ENCODE measurements at places on chromosomes 16 and 17.

- DNase-seq = no peak
These were observed at the start of gene MYLK3 for GRCh38 chr16:46747777-46748651. Gene MYLK3, minus strand, starts transcription at chr16:46748344. Its CDS starts 151 bp downstream, at chr16:46748193.

- no peak for DNase-seq
These were observed at the start of gene KLHL36 for GRCh38 chr16:84647828-84648594. Gene KLHL36, plus strand, starts transcription at chr16:84648511. Its CDS starts 2,357 bp downstream, at chr16:84650868.

DNA sequence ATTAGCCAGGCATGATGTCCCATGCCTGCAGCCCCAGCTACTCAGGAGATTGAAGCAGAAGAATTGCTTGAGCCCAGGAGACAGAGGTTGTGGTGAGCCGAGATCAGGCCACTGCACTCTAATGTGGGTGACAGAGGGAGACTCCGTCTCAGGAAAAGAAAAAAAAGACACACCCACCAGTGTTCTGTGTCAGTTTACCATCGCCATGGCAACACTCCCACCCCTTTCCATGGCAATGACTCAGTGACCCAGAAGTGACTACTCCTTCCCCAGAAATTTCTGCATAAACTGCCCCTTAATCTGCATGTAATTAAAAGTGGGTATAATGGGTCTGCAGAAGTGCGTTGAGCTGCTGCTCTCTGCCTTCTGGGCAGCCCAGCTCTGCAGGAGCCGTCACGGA lies 4.0 kb upstream of the ZC3H18 start:
- no peak for DNase-seq

- no peak for DNase-seq
These were observed 117.1 kb downstream of the KCNJ2 start for GRCh38 chr17:70286391-70286790.

DNA sequence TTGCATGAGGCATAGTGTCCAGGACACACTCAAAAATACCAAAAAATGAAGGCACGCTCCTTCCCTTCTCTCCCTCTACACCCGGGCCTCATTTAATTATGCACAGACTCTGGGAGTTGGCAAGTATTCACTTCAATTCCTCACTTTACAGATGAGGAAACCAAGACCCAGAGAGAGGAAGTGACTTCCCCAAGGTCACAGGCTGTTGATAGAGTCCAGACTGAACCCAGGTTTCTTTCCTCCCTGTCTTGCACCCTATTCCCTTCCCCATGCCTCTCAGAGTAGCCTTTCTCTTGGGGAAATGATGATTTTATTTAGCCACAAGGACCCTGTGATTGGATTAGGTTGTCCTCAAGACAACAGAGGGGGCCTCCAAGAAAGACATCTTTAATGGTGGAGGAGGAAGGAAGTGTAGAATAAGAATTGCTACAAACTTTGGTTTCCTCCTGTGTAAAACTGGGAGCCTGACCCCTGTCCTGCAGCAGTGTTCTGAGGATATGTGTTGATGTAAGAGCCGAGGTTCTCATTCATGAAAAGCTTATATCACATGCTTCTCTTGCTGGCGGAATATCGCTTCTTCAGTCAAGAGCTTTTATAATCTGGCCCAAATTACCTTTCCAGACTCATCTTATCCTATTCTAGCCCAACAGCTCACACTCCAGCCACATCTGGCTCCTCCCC lies 48.8 kb upstream of the SIAH1 start:
- no peak for DNase-seq

GRCh38 chr17:51997723-51998122 lies 160.8 kb downstream of the CA10 start:
- no peak for DNase-seq

DNA sequence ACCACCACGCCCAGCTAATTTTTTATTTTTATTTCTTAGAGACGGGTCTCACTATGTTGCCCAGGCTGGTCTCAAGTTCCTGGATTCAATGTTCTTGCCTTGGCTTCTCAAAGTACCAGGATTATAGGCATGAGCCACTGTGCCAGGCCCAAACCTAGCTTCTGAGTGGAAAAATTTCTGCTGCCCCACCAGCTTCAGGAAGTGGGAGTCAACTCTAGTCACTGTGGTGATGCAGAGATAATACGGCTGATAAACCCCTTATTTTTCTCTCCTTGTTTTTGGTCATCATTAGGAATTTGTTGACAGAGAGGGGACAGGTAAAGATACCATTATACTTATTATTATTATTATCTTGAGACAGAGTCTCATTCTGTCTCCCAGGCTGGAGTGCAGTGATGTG lies 27.8 kb upstream of the PHOSPHO1 start:
- DNase-seq = no peak

- DNase-seq = no peak
These were observed 40.9 kb downstream of the B9D1 start for GRCh38 chr17:19321481-19322128.

DNA sequence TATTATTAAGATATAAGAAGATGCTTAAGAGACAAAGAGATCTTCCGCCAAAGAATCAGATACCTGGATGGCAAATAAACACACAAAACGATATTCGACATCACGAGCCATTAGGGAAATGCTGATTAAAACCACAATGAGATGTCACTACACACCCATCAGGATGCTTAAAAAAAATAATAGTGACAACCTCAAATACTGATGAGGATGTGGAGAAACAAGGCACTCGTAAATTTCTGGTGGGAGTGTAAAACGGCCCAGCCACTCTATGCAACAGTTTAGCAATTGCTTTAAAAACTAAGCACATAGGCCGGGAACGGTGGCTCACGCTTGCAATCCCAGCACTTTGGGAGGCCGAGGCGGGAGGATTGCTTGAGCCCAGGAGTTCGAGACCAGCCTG lies 39.4 kb downstream of the TBC1D16 start:
- DNase-seq = no peak

- DNase-seq = no peak
These were observed 893 bp downstream of the HCFC1R1 start for GRCh38 chr16:3022684-3023414.

- DNase-seq = no peak
These were observed 12.2 kb upstream of the ZNF267 start for GRCh38 chr16:31861455-31861854.

- DNase-seq = no peak
These were observed 87.9 kb downstream of the OR1D5 start for GRCh38 chr17:2975469-2975958.

GRCh38 chr17:80319999-80320344 lies 59.3 kb downstream of the RNF213 start:
- no peak for DNase-seq

GRCh38 chr16:47073223-47074155 lies 70.3 kb downstream of the NETO2 start:
- DNase-seq = no peak

- no peak for DNase-seq
These were observed 7.0 kb downstream of the KRT14 start for GRCh38 chr17:41579484-41580243.

All from substantia nigra (tissue), 51 donors.